ENCODE measurements at places on chromosomes 11 and 22.

- DNase-seq, result no peak
These were observed 9.7 kb downstream of the TSPAN32 start for GRCh38 chr11:2311353-2312133.

GRCh38 chr22:24514241-24515026 is 19.3 kb downstream of the UPB1 start:
- no peak for DNase-seq

- no peak for DNase-seq
These were observed 43.9 kb upstream of the PRODH start for GRCh38 chr22:18979957-18980356.

- DNase-seq, result no peak
These were observed 33.7 kb upstream of the CREB3L1 start for GRCh38 chr11:46243796-46244109.

DNA sequence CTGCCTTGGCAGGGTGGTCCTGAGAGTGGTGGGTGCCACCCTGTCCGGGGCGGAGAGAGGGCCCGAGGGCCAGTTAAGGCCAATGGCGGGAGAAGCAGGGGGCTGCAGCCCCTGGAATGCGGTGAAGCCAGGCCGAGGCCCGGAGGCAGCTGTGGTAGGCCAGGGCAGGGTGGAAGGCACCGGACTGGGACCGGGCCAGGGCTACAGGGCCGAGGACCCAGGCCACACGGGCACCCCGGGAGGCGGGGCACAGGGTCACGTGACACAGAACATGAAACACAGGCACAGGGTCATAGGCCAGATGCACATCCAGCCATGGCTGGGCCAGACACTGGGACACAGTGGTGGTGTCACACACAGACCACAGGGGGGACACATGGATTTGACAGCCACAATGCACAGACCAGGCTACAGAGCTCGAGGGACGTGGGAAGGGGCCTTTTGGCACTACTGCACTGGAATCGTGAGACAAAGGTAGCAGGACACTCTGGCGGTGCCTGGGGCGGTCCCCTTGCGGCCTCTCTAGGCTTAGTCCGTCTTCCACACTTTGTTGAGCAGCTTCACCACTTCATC is 2.8 kb downstream of the SLC25A1 start:
- DNase-seq, result no peak

- DNase-seq, result no peak
These were observed 26.6 kb downstream of the BCR start for GRCh38 chr22:23206915-23207314.

DNA sequence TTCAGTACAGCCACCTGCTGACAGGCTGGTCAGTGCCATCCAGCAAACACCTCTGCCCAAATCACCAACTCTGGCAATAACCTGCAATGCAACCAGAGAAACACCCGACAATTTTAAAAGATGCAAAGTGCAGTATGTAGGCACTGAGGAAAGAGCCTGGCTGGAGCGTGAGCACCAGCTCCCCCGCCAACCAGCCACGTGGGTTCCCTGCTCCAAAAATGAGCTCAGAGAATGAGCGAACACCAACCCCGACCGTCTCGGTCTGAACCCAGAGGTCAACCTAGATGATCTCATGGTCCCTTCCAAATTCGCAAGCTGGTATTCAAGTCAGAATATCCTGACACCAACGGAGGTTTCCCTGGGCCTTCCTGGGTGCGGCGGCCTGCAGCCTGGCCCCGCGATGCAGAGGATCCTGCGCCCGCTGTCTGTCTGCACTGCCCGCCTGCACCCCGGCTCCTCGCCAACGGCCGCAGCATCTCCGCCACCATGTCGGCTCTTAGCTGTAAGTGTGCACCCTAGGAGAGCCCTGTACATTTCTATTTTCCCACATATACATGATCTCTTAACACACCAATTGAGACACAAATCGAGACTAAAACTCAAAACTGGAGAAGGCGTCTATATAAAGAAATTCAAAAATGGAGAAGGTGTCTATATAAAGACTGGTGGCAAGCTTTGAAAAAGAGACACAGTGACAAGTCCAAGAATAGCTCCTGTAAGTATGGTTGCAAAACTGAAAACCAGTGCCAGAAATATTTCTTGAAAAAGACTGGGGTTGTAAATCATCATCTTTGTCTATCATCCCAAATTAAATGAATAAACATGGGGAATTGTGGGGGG is 22.8 kb downstream of the TMEM184B start:
- no peak for DNase-seq

DNA sequence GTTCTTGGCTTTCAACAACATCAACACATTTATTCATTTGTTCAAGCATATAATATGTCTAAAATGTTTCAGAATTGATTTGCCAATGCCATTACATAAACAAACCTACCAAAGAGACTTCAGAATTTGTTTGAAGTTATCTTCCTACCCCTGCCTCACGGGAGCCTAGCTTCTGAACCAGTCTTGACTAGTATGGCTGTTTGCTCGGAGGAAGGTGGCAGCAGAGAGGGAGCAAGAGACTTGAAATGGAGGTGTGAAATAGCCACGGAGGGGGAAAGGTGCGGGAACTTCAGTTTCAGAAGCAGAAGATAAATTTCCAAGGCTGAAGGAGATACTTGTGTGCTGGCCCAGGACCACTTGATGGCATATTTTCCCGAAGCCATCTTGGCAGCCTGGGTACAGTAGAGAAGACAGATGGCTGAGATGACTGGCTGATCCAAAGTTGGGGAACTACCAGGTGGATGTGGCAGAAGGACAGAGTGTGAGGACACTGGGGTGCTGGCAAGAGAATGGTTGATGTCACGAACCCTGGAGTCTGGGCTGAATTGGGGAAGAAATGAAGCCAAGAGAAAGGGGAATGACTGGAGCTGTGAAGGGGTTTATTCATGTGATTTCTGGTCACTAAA is 14.0 kb upstream of the MTCH2 start:
- DNase-seq, result no peak

- no peak for DNase-seq
These were observed 359.0 kb downstream of the BRD1 start for GRCh38 chr22:49468487-49469198.

- no peak for DNase-seq
These were observed 30.3 kb downstream of the VSIG10L2 start for GRCh38 chr11:125976156-125976555.

DNA sequence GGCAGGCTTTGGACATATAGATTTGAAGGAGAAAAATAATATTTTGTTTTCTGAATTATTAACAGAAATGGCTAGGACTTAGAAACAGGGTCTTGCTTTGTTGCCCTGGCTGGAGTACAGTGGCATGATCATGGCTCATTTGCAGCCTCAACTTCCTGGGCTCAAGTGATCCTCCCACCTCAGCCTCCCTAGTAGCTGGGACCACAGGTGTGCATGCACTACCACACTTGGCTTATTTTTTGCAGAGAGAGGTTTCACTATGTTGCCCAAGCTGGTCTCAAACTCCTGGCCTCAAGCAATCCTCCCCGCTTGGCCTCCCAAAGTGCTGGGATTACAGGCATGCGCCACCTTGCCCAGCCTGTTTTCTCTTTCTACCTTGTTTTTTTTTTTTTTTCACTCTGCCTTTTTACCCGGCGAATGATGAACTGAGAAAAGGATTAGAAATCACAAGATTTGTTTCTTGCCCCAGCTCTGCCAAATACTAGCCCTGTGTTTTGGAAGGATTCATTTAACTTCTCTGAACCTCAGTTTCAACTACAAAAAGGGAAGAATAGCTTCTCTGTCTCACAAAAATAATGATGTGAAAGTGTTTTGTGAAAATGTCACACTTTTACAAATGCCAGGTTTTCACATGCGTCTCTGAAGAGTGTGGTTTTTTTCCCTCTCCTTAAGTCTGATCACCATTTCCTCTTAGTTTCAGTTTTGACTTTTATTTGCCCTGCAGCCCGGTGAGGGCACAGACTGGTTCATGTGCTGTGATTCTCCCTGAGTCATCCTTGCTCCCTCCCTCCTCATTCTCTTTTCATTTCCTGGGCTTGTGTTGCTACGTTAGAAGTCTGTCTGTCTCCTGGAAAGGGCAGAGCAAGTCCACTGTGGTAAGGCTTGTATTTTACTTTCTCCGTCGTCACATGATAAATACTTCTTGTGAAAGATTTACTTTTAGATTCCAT is 67.7 kb downstream of the BCL2L13 start:
- peak; percentile 96 for DNase-seq
